ENCODE measurements at places on chromosomes 1 and 21.

DNA sequence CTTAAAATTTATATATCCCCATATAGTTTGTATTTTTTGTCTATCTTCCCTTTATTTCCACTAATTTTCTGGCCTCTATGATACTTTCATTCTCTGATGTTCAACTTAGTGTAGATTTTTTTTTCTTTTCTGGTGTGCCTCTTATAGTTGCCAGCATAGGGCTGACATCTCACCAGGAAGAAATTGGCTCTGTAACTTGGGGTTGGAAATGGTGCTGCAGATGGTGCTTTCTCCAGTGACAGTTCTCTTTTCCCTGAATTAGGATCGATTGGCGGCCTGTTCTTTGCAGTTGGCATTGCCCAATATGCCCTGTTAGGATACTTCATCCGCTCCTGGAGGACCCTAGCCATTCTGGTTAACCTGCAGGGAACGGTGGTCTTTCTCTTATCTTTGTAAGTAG, 50.3 kb downstream of the SLC22A15 start:
- DNase-seq, result no peak

- DNase-seq, result no peak
Observed at GRCh38 chr1:238331557-238331956, 440.8 kb upstream of the ZP4 start.

DNA sequence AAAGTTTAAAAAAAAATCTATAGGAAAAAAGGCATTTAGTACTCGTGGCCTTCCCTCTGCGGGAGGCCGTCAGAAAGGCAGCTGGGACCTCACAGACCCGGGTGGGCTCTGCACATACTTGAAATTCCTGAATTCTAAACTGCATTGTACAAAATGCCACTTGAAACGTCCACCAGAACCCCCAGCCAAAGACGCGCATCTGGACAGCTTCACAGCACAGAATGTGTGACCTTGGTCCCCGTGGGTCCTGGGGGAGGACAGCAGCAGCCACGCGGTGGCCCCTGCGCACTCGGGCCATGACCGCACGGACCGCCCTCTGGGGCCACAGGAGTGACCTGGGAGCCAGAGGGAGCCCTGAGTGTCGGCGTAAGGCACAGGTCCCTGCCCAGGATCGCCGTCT, 20.6 kb upstream of the MRPS14 start:
- DNase-seq, result no peak

DNA sequence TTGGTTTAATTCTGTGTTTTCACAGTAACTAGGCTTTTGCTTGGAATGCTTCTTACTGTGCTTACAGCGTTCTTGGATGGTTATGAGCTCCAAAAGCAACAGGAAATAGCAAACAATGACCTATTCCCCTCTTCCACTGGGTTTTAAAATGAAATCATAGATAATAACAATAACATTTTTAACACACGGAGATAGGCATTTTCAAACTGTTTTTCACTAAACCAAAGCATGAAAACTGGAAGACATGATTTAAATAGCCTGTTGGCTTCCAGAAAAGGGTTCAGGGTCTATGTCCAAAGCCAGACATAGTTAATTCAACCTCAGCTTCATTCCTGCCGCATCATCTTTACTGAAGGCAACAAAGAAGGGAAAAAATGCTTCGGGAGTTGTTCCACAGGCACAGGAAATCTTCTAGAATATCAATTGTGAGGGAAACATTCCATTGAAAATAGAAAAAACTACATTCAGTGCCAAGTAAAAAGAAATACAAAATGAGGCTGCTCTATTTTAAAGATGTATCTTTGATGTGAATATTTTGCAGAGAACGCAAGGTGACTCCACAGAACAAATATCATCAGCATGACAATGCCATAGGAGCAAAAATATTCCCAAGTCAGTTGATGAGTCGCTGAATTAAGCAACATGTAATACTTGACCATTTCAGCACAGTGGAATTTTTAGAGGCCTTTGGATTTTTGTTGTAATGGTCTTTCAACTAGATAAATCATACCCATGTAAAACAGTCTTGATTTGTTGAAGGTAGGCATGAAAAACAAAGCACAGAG, 80.7 kb downstream of the NID1 start:
- no peak for DNase-seq

DNA sequence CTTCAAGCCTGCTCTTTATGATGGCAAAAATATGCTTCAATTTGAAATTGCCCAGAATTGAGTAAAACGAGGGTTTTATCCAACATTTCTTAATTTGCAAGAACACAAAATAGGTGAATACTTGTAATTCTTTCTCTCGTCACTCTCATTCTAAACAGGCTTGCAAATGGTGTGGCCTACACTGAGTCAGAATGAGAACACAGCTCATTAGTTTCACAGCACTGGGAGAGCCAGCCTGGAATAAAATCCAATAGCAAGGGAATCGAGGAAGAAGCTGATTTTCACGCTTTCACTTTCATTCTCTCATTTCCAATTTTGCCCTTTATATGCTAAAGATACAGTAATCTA, 537.5 kb downstream of the LTN1 start:
- peak; percentile 54 for DNase-seq

- DNase-seq, result no peak
Observed at GRCh38 chr1:14238472-14239307, 359.8 kb upstream of the KAZN start.

- no peak for DNase-seq
Observed at GRCh38 chr1:78533527-78533926, 42.8 kb downstream of the PTGFR start.

DNA sequence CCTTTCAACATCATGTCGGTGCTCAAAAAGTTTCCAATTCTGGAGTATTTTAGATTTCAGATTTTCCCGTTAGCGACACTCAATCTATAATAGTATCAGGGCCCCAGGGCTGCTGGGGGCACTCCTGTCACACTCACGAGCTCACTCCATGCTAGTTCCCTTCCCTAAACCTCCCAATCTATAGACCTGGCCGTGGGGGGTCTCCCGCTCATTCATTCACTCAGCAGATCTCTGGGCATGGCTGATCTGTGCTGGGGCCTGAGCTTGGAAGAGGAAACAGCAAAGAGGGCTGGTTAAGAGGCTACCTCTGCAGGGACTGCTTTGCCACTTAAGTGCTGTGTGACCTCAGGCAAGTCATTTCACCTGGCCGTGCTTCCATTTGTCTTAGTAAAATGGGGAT, 46.8 kb upstream of the LAPTM5 start:
- no peak for DNase-seq

DNA sequence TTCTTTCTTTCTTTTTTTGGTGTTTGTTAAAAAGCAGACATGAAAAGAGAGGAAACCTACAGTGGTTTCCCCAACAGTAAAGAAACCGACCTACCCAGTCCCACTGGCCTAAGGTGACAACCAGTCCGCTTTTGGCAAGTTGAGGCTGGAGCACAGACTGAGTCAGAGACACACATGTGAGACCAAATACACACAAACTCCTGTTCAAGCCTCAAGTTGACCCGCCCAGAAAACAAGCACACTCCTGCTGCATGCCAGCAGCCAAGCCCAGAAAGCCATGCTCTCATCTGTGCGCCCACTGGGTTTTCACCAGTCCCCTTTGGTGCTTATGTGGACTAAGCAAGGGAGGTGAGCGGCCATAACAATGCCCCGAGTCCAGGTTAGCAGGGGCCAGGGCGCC, 64.6 kb upstream of the GPR153 start:
- no peak for DNase-seq

GRCh38 chr21:31410499-31411131, 66.6 kb upstream of the TIAM1 start:
- no peak for DNase-seq

DNA sequence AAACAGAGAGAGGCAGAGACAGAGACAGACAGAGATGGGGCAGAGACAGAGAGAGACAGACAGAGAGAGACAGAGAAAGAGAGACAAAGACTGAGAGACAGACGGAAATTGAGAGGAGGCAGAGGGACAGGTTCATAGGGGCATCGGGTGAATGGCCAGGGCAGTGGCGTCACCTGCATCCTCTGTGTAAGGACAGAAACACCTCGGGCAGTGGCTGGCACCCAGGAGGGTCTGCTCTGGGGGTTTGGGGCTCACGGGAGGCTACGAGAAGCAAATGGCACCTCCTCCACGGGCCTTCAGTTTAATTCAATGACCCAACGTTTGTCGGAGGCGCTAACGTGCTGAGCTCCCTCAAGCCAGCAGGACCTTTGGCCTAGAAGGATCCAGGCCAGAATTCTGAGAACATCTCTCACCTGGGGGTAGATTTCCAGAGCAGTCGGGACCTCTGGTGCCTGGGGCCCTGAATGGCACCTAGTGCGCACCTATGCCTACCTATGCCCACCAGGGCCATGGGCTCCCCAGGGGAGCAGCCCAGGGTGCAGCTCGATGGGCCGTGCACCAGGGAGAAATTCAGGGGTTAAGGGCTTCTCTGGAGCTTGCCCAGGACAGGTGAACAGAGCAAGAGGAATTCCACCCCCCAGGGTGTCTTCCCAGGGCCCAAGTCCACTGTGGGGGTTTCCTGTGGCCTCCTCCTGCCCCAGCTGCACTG, 20.6 kb upstream of the PTTG1IP start:
- no peak for DNase-seq

DNA sequence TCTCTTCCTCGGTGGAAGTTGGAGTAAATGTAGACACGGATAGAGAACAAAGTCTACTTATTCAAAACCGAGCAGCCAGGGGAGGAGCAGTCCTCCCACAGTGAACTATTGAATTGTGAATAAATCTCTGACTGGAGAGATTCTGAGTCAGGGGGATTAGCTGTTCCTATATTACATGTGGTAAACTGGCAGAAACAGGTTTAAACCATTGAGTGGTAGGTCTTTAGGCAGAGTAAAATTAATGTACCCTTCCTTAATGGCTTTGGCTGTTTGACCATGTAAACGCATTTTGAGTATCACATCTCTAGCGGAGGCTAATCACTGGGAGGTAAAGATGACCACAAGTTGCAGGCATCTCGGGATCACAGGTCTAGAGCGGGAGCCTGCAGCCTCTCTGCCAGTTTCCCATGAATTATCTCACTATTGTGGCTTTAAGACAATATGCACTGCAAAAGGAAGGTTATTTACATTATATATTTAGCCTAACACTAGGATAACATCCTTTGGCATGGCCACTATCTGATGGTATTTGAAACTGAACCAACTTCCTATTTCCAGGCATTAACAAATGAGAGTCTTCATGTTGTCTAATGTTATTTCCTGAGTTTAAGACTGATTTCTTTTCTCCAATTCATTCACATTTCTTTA, 7.9 kb upstream of the DISC1 start:
- no peak for DNase-seq

DNA sequence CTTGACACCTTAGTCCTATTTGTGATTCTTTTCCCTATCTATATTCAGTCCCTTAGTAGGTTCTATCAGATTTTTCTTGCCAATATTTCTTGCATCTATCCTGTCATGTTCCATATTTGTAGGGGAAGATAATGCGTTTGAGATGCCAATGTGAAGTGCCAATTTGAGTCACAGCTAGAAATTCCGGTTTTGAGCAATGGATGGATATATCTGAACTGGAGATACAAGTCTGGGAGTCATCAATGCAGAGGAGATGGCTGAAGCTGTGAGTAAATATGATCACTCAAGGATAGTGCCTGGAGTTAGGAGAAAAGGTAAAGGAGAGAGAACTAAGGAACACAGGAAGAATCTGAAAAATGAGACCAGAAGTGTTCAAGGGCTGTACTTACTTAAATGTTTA, 93.8 kb downstream of the COQ8A start:
- DNase-seq, result no peak

Data from ACHN (cell line).